Aorta (tissue), 5 donors: ENCODE measurements at places on chromosomes 7 and 10.

DNA sequence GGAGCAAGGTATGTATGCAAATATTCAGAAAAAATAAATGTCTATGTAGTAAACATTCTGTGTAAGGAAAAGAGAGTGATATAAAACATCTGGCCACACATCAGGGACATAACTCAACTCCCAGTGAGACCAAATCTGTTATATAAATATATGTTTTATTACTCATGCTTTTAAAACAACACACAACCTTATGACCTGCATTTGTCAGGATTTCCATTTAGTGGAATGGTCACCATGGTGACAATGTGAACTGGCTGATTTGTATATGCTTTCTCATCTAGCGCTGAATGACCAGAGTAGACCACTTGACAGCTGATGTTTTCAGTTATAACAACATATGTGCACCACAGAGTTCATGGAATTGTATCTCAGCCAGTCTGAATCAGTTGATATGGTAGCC is 551.7 kb downstream of the HTR7 start:
- no peak for DNase-seq

DNA sequence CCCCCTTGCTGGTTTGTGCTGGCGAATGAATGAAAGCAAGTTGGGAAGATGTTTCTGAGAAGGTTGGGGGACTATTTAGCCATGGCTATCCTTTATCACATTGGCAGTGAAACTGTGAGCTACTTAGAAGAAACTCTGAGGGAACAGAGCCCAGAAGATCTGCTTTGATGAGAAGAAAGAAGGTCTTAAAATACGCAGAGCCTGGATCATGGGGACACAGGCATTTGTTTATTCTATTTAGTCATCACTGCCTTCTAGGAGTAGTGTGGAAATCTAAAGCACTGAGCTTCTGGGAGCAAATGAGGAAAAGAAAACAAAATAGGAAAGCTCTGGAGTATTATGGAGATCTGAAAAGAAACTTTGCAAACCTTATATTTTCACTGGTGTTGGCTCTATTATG is 28.5 kb downstream of the CPED1 start:
- DNase-seq = no peak

DNA sequence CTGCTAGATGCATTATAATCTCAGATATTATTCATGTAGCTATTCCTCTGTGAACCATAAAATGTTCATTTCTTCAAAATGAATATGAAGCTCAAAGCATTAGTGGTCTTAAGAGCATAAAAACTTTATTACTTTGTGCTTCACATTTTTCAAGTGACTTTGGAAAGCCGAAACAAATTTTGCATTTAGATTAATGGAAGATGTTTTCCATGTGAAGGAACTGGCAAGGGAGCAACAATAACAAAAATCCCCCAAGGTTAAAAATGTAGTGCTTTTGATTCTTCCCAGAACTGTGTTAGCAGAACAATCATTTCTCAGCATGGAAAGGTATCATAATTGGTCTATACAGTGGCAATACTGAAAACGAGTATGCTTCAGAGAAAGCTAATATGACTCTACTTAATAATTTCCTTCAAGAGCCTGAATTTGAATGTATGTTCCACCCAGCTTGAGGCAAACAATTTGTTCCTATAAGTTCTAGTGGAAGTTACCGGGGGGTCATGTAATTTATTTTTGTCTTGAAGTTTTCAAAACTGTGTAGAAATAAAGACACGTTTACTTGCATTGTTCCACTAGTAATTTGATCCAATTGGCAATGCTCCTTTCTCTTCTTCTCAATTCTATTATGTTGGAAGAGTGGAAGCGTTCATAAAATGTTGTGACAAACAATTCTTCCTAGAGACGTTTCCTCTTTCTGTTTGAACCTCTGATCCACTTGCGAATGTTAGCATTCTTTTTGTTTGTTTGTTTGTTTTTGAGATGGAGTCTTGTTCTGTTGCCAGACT is 665.4 kb downstream of the AUTS2 start:
- DNase-seq = no peak

DNA sequence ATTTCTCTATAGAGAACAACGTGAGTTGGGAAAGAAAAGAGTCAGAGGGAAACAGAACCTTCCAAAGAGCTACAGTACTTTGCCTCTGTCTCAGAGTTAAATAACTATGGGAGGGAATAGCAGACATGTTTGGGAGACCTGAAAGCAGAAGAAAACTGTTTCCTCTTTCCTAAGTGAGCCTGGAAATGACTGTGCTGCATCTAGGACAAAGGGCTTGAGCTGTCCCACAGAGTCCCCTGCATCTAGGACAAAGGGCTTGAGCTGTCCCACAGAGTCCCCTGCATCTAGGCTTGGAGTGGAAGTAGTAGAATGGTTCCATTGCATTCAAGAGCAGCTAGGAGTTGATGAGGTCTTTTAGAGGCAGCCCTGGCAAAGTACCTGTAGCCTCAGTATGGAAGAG is 149.7 kb downstream of the DKK1 start:
- no peak for DNase-seq

- no peak for DNase-seq
Measured at GRCh38 chr10:89548673-89549072, 13.3 kb upstream of the SLC16A12 start.

DNA sequence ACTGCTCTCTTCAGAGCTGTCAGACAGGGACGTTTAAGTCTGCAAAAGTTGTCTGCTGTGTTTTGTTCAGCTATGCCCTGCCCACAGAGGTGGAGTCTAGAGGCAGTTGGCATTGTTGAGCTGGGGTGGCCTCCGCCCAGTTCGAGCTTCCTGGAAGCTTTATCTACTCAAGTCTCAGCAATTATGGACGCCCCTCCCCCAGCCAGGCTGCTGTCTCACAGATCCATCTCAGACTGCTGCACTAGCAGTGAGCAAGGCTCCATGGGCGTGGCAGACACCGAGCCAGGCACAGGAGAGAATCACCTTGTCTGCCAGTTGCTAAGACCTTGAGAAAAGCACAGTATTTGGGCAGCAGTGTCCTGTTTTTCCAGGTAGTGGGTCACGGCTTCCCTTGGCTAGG is 98.1 kb downstream of the SDHAF3 start:
- no peak for DNase-seq

GRCh38 chr10:30068492-30069223 is 9.3 kb upstream of the JCAD start:
- no peak for DNase-seq

DNA sequence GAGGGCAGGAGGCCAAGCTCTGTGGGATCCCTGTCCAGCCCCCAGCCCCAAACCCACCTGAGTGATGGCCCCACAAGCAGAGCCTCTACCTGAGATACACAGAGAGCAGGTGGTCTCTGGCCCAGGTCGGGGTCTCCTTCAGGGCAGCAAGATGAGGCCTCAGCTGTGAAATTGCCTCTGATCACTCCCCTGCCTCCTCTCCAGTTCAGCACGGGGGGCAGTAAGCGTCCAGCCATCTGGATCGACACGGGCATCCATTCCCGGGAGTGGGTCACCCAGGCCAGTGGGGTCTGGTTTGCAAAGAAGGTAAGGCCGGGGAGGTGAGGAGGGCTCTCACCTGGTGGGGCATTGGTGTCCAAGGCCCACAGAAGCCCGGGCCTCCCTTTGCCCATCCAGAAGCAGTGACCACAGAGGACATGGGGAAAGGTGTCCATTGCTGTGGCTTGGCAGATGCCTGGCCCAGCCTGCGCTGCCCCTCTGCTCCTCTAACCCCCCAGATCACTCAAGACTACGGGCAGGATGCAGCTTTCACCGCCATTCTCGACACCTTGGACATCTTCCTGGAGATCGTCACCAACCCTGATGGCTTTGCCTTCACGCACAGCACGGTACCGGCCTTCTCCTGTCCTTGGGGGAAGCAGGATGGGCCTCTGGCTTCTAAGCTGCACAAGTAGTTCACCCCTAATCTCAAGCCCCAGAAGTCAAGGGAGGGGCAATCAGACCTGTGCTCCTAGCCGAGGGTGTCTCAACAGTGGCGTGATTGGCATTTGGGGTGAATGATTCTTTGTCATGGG is 3.1 kb downstream of the CPA1 start:
- no peak for DNase-seq
